ENCODE measurements at places on chromosomes 3 and 15.

- no peak for DNase-seq
Observed at GRCh38 chr15:99409097-99409473, 156.7 kb upstream of the MEF2A start.

- no peak for DNase-seq
Observed at GRCh38 chr3:194001-194400, 2.6 kb upstream of the CHL1 start.

GRCh38 chr15:41660235-41661077, at the start of gene MGA:
TSS of gene MGA (plus strand) at chr15:41660405.
- DNase-seq, result peak; percentile 80

DNA sequence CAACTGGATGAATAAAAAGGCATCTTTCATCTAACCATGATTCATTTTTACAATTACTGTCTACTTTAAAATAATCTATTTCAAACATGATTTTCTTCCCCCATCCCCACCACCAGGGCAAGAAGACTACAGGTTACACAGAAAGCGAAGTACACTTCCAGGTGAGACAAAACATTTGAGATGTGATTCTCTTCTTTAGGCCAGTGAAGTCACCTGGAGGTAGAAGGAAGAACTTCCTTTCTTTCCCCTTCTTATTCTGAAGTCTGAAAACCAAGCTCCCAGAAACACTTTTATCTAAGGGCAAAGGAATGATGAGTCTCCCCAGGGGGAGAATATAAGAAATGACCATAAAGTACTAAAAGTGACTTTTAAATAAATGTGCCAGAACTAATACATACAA, 36.7 kb downstream of the SHQ1 start:
- DNase-seq, result no peak

DNA sequence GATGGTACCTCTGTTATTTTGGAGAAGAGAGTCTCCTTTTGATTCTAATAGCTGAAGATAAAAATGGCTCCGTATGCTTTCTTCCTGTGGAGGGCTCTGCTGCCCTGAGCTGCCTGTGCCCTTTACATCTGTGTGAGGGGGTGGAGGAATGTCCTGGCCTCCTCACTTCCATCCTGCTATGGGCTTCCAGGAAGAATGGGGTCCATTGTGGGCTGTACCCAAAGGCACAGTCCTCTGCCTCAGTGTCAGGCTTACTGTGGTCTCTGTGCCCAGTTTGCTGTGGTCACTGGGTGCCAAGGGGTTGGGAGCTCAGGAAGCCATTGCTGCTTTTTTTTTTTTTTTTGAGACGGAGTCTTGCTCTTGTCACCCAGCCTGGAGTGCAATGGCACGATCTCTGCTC, 14.4 kb downstream of the DAG1 start:
- DNase-seq, result no peak

DNA sequence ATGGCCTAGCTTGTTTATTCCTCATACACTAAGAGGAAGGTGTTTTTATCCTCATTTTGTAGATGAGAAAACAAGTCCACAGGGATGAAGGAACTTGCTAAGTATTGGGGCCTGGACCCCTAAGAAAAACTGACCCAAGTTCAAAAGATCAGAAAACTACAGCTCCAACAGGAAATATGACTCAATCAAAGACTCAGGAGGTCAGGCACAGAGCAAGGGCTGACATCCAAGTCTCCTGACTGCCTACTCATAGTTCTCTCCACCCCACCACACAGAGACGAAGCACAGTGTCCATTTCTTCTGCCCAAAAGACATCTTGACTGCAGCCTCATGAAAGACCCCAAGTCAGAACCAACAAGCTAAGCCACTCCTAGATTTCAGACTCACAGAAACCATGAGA, 26.9 kb upstream of the TPM1 start:
- DNase-seq, result no peak

Data from stimulated activated CD8-positive, alpha-beta memory T cell treated with anti-CD3 and anti-CD28 coated beads, Interleukin-4, amount 100 ng/mL, for 4 hours (primary cell).